ENCODE measurements at places on chromosomes 5 and 9.

DNA sequence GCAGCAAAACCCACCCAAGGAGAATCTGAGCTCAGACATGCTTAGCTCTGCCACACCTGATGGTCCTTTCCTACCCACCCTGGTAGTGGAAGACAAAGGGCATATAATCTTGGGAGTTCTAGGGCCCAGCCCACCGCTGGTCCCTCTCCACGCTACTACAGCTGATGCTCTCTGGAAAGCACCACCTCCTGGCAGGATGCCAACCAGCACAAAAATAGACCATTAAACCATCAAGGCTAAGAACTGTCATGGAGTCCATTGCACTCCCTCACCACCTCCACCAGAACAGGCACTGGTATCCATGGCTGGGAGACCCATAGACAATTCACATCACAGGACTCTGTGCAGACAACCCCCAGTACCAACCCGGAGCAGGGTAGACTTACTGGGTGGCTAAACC lies 111.0 kb upstream of the IL7R start:
- no peak for DNase-seq

GRCh38 chr9:14348373-14349145 lies 34.6 kb upstream of the NFIB start:
- peak; percentile 57 for DNase-seq

DNA sequence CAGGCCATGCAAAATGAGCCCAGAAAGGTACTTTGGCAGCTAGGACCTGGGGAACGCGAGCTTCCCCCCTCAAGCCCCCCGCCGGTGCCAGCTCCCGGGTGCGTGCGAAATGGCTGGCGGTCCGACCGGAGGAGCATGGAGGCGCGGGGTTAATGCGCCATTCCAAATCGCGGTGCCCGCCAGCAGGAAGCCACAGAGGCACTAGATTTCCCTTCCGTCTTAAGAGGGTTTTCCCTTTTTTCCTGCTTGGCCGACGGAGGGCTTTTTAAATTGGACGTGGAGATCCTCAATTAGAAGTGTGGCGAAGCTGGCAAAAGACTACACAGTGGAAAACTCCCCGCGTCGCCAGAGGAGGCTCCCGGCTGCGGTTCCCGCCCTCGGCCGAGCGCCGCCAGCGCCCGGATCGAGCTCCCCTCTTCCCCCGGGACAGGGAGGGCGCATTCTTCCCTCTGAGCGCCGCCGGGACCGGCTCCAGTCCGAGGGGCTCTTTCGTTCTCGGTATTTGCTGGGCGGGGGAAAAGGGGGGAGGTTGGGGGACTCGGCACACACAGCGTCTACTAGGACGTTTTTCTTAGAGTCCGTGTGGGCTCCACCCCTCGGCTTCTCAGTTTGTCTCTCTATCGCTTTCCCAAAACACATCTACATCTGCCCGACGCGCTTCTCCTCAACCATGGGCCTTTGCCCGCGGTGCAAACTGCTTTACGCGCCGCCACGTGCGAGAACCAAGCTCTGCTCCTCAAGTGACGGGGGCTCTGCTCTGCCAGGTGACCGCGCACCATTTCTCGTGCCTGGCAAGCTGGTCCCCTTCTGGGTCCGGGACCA lies 3.0 kb downstream of the GDNF start:
- DNase-seq, result peak; percentile 57

- DNase-seq, result no peak
Measured at GRCh38 chr5:14942212-14942611, 70.6 kb upstream of the ANKH start.

GRCh38 chr9:109232449-109233237 lies 65.6 kb upstream of the FRRS1L start:
- peak; percentile 54 for DNase-seq

DNA sequence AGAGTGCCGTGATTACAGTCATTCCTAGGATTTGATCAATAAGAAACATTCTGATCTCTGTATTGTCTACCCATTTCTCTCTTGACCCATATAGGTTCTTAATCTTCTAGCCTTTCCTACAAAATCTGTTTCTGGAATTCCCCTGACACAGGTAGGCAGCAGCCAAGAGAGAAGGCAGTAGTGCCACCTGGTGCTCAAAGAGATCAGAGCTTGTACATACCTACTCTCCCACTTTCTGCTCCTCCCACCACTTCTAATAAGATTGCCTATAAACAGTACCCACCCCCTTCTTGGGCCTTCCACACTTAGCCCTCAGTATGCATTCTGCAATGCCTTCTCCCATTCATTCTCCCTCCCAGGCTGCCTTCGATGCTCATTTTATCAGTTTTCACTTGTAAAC lies 117.4 kb upstream of the RORB start:
- DNase-seq, result peak; percentile 41

- no peak for DNase-seq
Measured at GRCh38 chr5:156513123-156513815, 186.3 kb downstream of the SGCD start.

- peak; percentile 22 for DNase-seq
Measured at GRCh38 chr5:135335031-135335828, 63.8 kb downstream of the MACROH2A1 start.

DNA sequence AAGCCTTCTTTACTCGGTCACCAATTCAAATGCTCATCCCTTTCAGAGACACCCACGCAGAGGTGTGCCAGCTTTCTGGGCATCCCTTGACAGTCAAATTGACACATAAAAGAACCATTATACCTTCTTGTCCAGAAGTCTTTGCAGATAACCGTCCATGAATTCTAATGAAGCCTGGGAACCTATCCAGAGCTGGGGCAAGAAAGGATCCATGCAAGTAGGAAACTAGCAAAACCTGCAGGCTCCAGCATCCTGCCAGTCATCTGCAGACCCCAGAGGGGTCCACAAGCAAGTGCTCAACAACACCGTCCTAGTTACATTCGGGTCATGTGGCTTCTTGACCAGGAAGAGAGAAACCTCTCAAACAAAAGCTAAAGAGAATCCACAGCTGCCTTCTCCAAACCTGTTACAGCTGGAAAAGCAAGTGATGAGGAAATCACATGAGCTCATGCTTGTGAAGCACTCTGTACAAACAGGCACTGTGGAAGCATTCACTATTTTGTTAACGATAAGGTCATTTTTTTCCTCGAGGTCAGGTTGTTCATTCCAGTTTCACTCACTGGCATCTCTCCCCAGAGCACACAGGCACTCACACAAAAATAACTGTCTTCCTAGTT lies 80.2 kb upstream of the DMRT1 start:
- DNase-seq, result no peak

DNA sequence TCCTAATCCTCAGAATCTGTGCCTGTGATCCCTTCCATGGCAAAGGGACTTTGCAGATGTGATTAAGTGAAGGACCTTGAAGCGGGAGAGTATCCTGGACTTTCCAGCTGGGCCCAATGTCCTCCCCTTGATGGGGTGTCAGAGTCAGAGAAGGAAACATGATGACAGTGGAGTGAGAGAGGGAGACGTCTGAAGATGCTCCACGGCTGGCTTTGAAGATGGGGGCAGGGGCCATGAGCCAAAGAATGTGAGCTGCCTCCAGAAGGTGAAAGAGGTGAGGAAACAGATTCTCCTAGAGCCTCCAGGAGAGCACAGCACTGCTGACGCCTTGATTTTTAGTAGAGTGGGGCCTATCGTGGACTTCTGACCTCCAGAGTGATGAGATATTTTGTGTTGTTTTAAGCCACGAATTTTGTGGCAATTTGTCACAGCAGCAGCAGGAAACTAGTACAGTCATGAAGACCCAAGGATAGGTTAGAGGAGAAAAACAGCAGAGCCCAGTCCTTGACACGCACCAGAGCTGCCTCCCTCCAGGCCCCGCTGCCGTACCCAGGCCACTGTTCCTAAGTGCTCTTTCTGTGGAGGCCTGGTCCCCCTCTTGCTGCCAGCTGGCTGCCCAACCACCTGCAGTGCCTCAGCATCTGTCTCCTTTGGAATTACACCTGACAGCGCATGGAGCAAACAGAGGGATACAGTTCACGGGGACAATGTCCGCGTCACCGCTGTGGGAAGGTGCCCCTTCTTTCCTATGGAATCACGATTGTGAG lies 78.1 kb downstream of the MACROH2A1 start:
- no peak for DNase-seq

GRCh38 chr5:27240791-27241190 lies 202.4 kb upstream of the CDH9 start:
- no peak for DNase-seq

DNA sequence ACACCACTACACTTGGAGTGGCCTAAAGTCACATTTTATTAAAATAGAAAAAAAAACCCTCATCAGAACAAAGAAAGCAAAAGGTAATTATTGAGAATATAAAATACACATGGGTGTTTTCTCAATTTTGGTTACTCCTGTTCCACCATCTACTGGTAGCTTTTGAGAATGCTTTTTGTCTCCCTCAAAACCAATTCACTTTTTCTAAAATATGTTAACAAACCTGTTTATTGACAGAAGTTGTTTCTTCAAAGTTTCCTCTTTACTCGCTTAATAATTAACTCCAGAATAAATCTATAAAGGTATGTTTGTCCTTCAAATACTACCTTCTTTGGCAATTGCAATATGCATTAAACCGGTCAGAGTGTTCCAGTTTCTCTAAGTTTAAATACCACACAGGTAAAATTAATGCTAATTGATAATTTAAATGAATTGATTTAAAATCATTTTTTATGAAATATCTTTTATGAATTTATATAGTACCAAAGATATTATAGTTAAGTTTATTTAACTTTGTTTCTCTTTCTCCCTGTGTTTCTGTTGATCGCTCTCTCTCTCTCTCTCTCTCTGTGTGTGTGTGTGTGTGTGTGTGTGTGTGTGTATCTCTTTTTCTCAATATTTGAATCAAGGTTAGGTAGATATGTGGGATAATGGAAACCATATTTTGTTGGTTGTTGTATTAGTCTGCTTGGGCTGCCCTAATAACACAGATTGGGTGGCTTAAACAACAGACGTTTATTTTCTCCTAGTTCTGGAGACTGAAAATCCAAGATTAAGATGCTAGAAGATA lies 487.4 kb downstream of the PRDM9 start:
- no peak for DNase-seq

- DNase-seq, result peak; percentile 59
Measured at GRCh38 chr5:71482132-71482531, 26.7 kb downstream of the BDP1 start.

DNA sequence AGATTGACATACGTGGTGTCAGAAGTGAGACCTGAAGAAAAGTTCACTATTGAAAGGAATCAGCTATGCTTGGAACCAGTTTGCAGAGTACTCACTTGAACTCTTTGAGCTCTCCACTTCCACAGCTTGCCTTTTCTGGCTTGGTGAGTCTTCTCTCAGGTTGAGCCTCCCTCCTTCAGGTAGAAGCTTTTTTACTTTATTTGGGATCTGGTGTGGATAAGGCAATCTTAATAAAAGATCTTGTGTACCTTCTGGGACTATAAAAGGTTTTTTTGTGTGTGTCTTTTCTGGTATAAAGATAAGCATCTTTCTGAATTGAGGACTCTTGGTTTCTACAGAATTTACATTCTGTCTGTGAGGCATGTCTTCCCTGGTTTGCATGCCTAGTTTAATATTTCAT lies 5.4 kb upstream of the CPLANE1 start:
- no peak for DNase-seq

DNA sequence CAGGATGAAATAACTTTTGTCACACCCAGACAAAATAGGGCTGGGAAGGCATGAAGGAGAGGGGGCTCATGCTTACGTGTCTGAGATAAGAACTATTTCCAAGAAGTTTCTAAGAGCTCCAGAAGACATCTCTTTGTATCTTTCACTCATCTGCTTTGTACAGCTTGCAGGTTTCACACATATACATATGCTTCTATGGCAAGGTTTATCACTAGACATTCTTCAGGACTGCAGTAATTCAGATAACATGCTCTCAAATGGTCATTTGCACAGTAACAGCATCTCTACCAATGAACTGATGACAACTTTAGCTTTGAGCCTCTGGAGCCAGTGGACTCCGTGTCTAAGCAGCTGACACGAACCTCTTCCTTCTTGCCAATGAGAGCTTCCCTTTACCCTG lies 3.2 kb downstream of the OR1J1 start:
- no peak for DNase-seq

- DNase-seq, result no peak
Measured at GRCh38 chr5:122421374-122422079, 109.5 kb downstream of the SNCAIP start.

DNA sequence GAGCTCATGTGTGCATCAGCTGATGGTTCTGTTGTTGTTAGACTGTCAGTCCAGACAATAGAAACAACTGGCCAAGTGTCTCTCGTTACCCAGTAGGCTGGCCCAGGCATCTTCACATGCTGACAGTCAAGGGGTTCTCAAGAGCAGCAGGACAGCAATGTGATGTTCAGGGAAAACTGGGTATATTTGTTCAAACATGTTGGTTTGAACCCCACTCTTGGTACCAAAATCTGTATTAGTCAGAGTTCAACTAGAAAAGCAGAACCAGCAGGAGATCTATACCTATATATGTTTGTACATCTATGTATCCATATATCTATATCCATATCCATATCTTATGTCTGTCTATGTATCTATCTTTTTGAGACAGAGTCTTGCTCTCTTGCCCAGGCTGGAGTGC lies 108.1 kb downstream of the LRRC70 start:
- DNase-seq, result no peak

GRCh38 chr5:101431201-101431600 lies 528.1 kb upstream of the ST8SIA4 start:
- DNase-seq, result no peak

DNA sequence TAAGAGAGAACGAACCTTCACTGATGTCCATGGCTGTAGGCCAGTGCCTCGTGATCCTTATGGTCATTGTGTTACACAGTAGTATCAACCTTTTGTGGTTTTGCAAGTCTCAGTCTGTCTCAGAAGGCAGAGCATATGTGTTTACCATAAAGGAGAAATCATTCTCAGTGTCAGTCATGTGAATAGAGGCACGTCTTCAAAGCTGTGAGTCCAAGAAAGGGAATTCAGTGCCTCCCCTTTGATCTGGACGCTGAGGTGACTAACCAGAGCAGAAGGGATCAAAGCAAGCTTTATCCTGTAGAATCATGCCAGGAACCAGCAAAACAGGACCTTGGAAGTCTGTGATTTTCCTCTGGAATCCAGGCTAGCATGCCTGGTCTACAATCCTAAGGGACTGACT lies 433.9 kb downstream of the DNAH5 start:
- DNase-seq, result no peak

GRCh38 chr9:91066856-91067255 lies 265.2 kb downstream of the SYK start:
- no peak for DNase-seq

- no peak for DNase-seq
Measured at GRCh38 chr5:179268399-179268952, 76.8 kb downstream of the ADAMTS2 start.

GRCh38 chr5:43320846-43321245 lies 7.6 kb upstream of the HMGCS1 start:
- DNase-seq, result no peak

- no peak for DNase-seq
Measured at GRCh38 chr5:7894439-7894838, 25.5 kb downstream of the MTRR start.

GRCh38 chr9:135765416-135765815 lies 63.4 kb downstream of the KCNT1 start:
- DNase-seq, result no peak

DNA sequence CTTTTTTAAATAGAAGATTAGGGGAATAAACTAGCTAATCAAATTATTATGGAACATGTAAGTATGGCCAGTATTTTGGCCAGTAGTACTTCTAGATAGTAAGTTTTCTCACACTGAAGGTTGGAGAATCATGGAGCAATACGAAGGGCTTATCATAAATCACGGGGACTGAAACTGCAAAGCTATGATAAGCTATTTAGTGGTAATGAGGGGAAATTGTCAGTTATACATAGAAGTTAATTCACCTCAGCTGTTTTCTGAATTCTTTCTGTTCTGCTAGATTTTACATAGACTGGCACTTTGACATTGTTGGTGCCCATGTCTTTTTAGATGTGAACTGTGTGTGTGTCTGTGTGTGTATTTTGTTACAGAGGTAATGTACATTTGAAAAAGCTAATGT lies 34.5 kb upstream of the FAM151B start:
- no peak for DNase-seq

- DNase-seq, result peak; percentile 89
Measured at GRCh38 chr5:139108063-139108824, 89.9 kb downstream of the SIL1 start.

Measured in astrocyte of the spinal cord (primary cell).